ENCODE measurements at places on chromosomes 1 and 21.

DNA sequence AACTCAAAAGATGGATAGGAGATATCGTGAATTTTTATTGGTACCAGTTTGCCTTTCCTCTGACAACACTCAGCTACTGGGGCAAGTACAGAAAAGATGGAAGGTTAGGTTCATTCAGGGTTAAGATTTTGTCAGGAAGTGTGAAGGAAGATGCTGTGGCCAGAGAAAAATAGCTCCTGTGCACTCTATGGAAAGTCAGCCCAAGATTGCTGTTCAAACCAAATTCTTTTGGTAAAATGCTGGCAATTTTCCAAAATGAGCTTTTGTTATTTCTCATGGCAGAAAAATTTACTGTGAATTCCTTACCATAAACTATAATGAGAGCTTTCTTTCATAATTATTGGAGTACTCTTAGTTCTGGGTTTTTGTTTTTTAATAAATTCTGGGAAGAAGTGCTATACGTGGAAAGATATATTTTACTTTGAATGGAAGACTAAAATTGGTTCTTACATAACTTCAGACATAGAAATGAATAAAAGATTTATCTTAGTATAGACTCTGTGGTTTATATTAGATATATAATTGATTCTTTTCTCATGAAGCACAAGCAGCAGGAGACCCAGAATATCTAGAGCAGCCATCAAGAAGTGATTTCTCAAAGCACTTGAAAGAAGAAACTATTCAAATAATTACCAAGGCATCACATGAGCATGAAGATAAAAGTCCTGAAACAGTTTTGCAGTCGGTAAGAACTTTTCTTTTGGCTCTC is 112.2 kb downstream of the USP25 start:
- DNase-seq: no peak

GRCh38 chr1:66758241-66758755 is 6.0 kb downstream of the DYNLT5 start:
- no peak for DNase-seq

DNA sequence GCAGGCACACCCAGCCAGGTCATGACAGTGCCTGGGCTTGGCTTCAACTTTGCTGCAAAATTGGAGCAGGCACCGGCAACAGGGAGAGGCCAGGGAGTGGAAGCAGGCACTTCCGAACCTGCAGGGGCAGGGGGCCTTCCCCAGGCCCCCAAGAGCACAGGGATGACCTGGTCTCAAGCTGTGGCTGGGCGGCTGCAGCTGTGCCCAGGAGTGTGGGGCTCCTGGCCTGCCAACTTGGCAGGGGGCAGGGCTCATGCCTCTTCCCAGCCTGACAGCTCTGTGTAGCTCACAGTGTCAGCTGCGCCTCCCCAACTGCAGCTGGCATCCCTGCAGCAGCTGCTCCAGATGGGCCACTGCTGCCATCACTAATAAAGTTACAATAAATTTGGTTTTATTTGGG is 51.5 kb upstream of the SCYL3 start:
- no peak for DNase-seq

DNA sequence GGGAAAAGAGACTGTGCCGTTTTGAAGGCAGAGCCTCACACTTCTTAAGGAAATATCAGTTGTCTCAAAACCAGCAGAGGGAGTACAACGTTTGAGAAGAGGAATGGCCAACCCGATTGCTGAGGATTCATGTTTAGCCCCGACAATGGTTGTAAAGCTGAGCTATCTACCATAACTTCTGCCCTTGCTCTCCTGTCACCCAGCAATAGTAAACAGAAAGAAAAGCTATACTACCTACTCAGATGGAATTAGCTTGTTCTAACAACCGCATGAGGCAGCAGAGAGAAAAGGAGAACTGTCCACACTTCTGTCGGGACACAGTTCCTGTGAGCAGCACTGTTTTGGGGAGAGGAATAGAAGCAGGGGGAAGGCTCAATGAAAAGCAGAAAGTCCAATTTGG is 91.2 kb downstream of the SLC45A1 start:
- peak; percentile 23 for DNase-seq

DNA sequence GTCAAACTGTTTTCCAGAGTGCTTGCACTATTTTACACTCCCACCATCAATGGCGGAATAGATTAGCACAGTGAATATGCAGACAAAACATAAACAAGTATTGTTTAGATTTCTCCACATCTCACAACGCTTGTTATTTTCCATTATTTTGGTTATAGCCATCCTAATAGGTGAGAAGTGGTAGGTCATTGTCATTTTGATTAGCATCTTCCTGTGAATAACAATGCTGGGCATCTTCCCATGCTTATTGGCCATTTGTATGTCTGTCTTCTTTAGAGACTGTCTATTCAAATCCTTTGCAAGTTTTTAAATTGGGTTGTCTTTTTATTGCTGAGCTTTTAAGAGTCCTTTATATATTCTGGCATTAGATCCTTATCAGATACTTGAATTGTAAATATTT is 54.7 kb downstream of the LRRC71 start:
- no peak for DNase-seq

DNA sequence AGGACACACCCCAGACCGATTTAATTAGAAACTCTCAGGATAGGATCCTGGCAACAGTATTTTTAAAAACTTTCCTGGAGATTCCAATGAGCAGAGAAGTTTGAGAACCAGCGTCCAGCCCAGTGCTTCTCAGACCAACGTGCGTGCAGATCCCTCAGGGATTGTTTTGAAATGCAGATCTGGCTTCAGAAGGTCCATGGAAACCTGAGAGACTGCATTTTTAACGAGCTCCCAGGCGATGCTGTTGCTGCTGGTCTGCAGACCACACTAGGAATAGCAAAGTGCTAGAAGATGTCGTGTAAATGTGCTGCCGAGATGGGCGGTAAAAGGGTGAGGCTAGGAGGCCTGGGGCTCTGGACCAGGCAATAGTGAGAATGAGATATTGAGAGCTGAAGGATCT is 18.4 kb upstream of the CASQ1 start:
- DNase-seq: no peak

GRCh38 chr1:43425045-43425444 is 28.7 kb downstream of the HYI start:
- DNase-seq: no peak

DNA sequence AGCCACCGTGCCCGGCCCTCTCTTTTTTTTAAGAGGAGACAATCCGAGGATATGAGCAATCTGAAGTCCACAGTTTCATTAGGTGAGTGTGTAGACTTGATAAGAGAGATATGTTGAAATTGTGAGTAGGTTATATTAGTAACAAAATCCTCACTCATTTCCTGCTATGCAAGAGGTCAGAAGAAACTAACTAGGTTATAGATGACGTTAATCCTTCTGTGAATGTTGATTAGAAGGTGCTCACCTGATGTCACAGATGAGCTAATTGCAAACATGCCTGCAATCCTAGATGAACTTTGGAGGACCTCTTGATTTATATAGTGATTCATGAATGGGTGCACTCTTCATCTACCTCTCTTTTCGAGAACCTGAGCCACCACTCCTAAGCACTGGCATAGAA is 29.3 kb downstream of the NTMT2 start:
- DNase-seq: no peak

DNA sequence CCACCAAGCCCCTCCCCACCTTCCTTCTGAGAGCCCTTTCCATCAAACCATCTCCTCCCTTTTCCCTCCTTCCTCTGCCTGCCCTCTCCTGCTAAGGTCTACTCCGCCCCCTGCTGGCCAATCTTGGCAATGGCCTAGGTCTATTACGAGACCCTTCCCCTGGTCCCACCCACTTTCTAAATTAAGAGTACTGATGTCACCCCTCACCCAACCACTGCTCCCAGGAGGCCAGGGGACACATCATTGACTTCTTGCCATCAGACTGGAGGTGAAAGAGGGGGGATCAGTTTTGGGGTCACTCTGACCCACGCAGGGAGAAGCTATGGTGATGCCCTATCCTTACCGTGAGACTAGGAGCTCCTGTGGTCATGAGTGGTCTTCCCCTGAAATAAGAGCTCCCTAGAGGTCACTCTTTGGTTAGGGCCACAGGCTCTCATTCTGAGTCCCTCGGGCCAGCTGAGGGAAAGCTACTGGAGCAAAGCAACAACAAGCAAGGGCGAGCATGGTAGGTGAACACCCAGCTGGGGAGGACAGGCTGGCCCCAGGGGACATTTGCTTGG is 34.6 kb upstream of the S100A7 start:
- DNase-seq: peak; percentile 90

DNA sequence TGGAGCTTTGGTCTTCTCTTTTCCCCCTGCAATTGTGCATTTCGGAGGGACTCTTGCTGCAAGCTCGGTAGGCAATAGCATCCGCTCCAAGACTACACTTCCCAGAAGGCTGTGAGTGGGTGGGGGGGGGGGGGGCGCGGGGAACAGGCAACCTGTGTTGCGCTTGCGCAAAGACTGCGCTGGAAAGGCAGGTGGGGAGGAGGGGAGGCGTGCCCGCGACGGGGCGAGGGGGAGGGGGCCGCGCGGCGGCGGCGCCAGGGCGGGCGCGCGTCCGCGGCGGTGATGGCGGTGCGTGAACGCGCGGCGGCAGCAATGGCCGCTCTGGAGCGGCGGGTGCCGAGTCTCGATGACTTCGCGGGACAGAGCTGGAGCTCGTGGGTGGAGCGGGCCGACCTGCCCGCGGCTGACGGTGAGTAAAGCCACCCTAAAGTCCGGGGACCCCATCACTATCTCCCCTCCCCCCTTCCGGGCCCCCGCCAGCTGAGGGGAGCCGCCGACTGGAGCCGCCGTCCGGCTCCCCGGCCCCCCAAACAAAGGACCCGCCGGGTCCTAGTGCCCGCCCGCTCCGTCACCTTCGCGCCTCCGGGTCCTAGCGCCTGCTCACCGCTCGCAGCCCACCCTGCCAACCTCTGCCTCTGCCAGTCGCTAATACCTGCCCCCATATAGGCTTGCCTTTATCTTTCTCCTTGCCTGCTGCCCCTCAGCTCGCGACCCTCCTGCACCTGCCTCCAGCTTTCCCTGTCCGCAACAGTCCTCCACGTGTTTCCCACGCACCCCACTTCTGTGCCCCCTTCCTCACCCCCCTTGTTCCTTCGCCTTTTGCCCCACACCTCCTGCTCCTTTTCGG is at the start of gene ATXN7L2:
Gene ATXN7L2 (plus strand): TSS at position 234 of the 847 bp plus-strand sequence. CDS start 49 bp downstream, at position 283.
- DNase-seq: peak; percentile 96

- peak; percentile 43 for DNase-seq
Measured at GRCh38 chr1:78839704-78840277, 166.7 kb downstream of the ADGRL4 start.

DNA sequence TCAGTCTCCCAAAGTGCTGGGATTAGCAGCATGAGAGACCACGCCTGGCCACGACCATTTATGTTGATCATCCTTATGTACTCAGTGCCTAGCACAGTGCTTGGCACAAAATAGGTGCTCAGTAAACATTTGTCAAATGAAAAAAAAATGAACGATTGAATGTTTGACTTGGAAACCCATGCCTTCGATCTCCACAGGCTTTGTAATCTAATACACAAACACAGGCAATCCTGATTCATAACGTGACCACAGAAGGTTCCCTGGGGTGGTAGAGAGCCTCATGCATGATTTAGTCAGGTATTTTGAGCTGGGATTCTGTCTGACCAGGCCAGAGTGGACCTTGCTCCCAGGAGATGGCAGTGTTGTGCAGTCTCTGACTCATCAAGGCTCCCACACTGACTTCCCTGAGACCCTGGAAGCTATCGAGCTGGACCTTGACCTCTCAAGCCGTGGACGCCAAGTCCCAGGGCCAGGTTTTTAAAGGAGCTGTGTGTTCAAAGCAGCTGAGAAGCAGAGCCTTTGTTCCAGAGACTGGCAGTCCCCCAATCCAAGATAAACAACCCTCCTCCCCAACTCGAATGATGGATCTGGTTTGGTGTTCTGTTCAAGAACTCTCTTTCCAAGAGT is 81.1 kb downstream of the PGM1 start:
- peak; percentile 32 for DNase-seq

- DNase-seq: no peak
Measured at GRCh38 chr1:211336161-211336560, 9.5 kb downstream of the TRAF5 start.

DNA sequence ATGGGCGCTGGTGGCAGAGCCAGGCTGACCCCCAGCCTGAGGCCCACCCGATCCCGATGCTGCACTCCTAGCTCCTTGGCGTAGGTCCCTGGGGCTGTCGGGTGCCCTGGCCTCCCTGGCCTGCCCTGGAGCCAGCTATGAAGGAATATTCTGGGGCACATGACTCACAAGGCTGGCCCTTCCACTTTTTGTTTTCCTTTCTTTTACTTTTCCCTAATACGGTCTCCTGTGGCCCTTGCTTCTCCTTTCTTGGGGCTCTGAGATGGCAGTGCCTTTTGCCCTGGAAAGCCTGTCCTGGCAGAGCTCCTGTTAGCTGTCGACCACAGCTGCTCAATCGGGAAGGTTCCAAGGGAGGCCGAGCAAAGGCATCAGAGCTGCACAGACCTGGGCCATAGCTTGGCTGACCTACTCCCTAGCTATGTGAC is 22.1 kb downstream of the ARHGEF10L start:
- DNase-seq: no peak

GRCh38 chr1:233647073-233647472 is 33.2 kb downstream of the KCNK1 start:
- no peak for DNase-seq

GRCh38 chr1:221381910-221382623 is 359.8 kb downstream of the DUSP10 start:
- DNase-seq: no peak

DNA sequence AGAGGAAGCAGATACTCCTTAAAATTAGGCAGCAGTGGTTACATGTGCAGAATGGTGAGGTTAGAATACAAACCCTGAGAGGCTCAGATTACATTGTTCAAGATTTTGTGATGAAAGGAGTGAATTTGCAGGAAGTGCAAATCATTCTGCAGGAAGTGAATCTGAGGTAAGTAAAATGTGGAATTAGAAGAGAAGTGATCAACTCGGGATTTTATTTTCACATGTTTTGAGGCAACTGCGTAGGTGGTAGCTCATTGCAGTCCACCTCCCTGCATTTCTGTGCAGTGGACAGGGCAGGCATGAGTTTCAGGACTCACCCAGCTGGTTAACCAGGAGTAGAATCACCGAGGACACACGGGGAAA is 2.1 kb upstream of the PLA2G2C start:
- no peak for DNase-seq

GRCh38 chr21:37207441-37208009 is 59.6 kb downstream of the VPS26C start:
- peak; percentile 33 for DNase-seq

- DNase-seq: no peak
Measured at GRCh38 chr1:212291505-212292134, 6.4 kb downstream of the PPP2R5A start.

DNA sequence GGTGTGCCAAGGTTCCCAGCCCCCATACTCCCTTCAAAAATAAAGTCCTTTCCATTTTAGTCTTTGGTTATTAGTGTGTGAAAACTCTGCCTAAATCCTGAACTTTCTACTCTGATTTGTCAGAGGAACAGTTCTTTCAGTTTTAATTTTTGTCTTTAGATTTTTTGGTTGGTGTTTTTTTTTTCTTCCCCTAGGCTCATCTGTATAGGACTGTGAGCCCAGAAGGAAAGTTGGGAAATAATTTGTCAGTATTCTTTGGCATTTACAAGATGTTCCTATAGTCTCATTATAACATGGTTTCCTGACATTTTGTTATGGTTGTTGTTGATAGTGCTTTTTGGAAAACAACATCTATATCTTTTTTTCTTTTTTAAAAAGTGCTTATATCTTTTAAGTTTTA is 38.0 kb downstream of the LAMC1 start:
- no peak for DNase-seq
